ENCODE measurements at places on chromosomes 7 and 10.
A peak's percentile ranks its signal among the peaks of the same experiment; 100 is the strongest.

DNA sequence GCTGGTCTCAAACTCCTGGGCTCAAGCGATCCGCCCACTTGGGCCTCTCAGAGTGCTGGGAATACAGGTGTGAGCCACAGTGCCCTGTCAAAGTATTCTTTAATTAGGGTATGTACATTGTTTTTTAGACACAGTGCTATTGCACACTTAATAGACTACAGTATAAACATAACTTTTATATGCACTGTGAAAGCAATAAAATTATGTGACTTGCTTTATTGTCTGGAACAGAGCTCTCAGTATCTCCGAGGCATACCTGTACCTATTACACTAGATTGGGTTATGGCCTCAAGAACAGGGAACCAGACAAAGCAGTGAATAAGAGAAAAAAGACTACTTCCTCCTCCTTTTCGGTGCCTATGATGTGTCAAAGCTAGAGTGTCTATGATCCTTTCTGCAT lies 13.1 kb downstream of the ATOH7 start:
- peak; percentile 52 for DNase-seq

DNA sequence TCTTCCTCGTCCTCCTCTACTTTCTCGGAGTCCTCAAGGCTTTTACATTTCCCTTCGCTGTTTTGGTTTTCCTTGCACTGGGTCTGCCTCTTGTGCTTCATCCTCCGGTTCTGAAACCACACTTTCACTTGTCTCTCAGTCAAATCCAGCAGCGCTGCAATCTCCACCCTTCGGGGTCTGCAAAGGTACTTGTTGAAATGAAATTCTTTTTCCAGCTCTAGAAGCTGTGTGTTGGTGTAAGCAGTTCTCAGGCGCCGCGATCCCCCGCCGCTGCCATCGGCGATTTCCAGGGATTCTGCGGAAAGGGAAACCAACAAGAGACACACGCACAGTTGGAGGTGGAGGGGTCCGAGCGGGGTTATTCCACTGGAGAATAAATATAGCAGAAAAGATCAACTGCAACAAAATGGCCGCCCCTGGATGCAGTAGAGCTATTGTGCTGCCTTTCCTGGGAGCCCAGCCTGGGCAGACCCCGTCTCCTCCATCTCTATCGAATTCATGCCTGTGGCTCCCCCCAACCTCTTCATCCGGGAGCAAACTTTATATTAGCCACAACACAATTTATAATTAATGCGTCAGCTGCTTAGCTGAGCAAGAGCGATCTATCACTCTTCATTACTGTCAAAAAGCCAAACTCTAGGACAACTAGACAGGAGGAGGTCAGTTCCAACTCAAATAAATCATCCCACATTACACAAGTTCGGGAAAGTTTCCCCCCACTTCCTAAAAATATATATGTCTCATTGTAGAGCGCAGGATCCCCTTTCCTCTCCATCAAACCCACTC lies 1.1 kb downstream of the HOXA2 start:
- no peak for DNase-seq

- DNase-seq: no peak
Measured at GRCh38 chr10:17255512-17255911, 27.5 kb downstream of the VIM start.

- no peak for DNase-seq
Measured at GRCh38 chr10:83078645-83079044, 1060.7 kb upstream of the GHITM start.

DNA sequence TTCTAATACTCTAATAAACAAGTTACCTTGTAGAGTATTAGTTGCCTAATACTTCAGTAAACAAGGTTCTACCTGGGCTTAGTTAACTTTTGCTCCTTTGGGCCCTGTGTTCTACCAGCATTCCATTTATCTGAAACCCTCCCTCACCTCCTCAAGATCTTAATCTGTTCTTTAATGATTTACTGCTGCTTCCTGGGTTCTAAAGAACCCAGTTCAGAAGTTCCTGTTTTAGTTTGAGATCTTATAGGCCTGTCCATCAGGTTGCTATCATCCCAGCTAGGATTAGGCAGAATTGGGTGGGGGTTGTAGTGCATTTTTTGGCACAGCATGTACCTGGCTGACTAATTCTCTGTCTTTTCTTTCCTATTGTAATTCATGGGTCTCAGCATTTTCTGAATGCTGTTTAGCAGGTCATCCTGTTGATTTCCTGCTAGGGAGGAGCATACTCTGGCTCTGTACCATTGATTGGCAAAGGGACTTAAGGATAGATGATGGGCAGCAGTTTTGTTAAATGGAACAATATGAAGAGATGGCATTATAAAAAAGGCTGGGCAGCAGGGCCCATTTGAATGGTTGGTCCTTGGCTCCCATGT lies 53.7 kb upstream of the TMEM248 start:
- DNase-seq: no peak

GRCh38 chr10:124389613-124390361 lies 28.9 kb downstream of the OAT start:
- no peak for DNase-seq

- DNase-seq: peak; percentile 91
Measured at GRCh38 chr7:28685644-28686417, 272.3 kb downstream of the TRIL start.

- DNase-seq: no peak
Measured at GRCh38 chr7:36814311-36814710, 90.0 kb upstream of the AOAH start.

DNA sequence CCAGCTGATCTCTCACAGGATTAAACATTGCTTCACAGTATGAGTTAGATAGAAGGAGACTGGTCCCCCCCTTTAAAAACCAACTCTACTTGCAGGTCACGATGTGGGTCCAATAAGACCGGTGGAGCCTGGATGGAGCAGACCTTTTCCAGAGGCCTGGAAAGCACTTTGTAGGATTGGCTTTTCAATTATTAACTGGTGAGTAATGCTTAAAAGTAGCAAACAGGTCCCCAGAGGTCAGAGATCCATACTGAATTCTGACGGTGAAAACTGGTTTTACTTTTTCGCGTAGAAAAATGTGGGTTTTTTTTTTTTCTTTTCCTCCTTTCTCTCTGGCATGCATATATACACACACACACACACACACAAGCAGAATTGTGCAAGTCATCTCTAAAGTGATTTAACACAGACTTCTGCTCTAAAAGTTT lies 74.9 kb upstream of the OGDHL start:
- DNase-seq: no peak

- DNase-seq: no peak
Measured at GRCh38 chr10:10850214-10850613, 167.5 kb upstream of the CELF2 start.

DNA sequence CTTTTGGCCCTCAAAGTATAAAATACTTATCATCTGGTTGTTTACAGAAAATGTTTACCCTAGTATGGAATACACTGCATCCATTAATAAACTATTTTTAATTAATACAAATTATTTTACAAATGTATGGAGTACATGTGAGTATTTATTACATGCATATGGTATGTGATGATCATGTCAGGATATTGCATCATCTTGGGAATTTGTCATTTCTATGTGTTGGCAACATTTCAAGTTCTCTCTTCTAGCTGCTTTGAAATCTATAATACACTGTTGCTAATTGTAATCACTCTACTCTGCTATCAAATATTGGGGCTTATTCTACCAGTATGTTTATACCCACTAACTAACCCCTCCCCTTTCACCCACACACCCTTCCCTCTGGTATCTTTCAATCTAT lies 103.9 kb upstream of the THSD7A start:
- no peak for DNase-seq

DNA sequence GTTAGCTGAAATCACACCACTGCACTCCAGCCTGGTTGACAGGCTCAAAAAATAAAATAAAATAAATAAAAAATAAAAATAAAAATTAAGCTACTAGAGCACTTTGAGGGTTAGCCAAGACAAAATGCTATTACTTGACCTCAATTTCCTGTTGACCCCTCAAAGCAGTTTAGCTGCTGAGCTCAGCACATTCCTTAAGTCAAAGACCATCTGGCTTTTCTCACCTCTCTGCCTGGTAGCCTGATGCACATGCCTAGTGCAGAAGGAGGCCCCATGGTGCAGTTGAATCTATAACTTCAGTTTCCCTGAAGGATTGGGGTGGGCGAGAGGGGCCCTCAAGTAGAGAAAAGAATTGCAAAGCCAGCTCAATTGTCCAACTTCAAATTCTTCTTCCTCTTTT lies 211.1 kb upstream of the GALNT17 start:
- DNase-seq: no peak

GRCh38 chr10:102642736-102643335 lies 1.4 kb upstream of the TRIM8 start:
- DNase-seq: no peak

DNA sequence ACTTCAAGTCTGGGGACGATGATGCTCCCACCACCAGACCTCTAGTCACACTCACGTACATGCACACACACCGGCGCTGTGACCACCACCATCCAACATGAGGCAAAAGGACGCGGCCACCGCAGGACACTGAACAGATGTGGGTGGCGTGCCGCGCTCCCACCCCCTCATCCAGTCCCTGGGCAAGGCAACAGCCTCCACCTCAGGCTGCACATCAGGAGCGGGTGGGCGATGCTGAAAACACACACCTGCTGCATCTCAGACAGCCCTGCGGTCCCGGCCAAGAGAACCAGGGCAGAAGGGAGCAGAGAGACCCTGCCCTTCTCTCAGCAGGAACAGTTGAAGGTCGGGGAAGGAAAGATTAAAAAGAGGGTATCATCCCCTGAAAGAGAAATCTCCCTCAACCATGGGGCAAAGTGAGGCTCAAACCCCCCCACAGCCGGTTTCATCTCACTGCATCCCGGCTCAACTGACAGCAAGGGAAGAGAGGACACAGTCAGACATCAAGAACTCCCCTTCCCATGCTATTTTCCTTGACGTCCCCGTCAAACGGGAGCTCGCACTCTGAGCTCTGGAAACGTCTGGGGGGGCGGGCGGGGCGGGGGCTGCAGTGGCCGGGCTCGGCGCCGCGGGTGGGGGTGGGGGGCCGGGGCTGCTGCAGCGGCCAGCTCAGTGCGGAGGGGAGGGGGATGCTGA lies 1.1 kb downstream of the CAMK2G start:
- no peak for DNase-seq
